Stimulated activated CD4-positive, alpha-beta T cell treated with anti-CD3 and anti-CD28 coated beads, Interleukin-2, amount 100 ng/mL, for 24 hours (primary cell): ENCODE measurements at places on chromosomes 16 and 17.

DNA sequence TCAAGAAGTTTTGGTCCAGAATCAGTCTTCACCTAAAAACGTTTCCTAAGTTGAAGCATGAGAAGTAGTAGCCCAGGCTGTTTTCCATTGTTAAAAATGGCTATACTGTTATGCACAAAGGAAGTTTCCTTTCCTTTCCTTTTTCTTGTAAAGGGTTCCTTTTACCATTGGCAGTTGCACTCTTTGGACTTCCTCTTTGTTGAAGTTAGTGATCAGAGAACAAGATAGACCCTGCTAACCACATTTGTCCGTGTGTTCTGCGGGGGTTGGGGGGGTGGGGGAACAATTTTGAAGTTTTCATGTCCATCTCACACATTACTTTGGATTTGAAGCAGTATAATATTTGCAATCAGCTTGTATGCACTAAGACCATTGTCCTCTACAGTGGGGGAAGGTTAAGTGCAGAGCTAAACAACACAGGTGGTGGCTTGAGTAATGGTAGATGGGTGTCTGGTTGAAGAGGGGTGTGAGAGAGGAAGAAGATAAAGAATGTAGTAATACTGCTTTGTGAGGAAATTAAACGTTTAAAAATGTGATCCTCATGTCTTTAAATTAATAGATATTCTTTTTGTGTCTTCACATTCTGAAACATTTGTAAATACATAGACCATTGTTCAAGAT lies 1.4 kb downstream of the LPCAT2 start:
- DNase-seq, result no peak

DNA sequence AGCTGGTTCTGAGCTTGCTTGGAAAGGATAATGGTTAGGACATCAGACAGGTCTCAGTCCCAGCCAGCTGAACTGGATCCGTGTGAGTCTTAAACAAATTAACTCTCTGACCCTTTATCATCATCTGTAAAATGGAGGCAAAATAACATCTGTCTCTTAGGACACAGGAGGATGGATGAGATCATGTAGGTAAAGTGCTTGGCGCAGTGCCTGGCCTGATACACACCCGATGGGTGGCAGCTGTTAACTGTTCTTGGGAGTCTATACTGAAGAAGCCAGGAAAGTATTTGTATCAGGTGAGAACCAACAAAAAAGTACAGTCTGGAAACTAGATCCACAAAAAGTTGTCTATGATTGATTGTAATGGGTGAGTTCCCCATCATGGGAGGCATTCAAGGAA lies 188.6 kb downstream of the C16orf78 start:
- no peak for DNase-seq

GRCh38 chr17:2198927-2199326 lies 104.7 kb downstream of the SMG6 start:
- DNase-seq, result no peak

- peak; percentile 55 for DNase-seq
Observed at GRCh38 chr17:49646391-49647255, 31.3 kb downstream of the SPOP start.

DNA sequence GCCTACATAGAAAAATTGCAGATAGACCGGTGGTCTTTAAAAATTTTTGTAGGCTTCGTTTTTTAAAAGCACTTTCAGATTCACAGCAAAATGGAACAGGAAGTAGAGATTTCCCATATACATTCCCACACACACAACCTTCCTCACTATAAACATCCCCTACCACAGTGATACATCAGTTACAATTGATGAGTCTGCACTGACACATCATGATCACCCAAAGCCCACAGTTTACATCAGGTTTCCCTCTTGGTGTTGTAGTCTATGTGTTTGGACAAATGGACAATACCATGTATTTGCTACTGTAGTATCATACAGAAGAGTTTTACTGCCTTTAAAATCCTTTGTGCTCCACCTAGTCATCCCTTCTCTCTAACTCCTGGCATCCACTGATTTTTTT lies 113.9 kb upstream of the ADAMTS18 start:
- no peak for DNase-seq

GRCh38 chr17:50884439-50885311 lies 18.5 kb upstream of the TOB1 start:
- DNase-seq, result no peak
